Fibroblast of skin of left biceps (primary cell): ENCODE measurements at places on chromosomes 3 and 15.

DNA sequence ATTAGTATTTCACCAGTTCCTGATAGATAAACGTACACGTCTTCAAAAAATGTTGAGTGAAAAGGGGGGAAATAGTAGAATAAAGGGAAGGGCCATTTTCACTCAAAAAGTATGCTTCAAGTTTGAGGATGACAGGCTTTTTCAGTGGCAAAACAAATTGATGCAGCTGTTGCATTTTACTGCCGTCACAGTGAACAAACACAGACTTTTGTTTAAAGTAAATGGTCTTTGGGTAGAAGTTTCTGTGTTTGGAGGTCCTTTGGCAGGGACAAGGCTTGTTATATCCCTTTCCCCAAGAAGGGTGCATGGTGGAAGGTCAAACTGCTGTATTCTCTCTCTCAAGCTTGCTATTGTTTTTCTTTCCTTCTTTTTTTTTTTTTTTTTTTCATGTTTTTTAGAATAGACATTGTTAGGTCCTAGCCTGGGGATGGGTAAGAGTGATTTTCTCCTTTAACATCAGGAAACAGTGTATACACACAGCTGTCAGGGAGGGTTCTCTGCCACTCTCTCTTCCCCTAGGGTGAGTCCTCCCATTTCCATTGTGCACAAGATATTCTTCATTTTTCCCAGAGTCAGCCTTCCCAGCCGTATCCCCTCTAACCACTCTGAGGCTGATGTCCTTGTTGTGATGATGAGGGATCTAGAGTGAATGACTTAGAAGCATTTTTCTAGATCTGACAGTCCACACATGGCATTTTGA is 6.6 kb upstream of the SUCNR1 start:
- no peak for DNase-seq

DNA sequence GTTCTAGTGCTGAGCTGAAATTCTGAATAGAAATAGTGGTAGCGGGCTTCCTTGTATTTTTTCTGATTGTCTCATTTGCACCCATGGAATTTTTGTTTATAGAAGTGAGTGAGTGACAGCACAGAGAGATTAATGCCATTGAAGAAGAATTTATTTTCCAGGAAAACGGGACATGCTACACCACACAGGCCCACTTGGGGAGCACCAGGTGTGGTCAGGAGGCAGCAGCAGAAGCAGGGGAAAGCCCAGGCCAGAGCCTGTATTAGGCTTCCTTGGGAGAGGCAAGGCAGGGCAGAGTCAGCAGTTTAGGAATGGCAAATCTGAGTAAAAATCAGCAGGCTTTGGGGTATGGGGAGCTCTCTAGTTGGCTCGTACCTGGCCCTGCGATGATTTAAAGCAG is 88.4 kb upstream of the ATP11B start:
- DNase-seq = no peak

GRCh38 chr3:46628901-46629369 is 16.6 kb downstream of the FAM240A start:
- DNase-seq = no peak

DNA sequence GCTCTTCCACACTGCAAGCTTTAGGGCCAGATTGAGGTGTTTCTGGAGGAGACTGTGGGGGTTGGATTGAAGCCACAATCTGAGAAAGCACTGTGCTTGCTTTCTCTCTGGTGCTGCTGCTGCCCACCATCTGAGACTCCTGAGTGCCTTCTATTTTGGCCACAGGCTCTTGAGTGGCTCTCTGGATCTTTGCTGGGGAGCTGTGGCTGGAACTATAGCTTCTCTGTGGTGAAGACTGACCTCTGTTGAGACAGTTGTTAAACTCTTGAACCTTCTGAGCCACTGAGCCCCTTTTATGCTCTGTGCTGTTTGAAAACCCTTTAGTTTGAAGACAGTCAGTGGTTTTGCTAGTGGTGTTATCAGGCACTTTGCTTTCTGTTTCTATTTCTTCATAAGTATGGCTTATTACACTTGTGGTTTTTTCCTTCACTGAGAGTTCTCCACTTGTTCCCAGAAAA is 108.7 kb upstream of the TSPAN3 start:
- no peak for DNase-seq

- peak; percentile 93 for DNase-seq
Observed at GRCh38 chr15:74196175-74196574, 6.4 kb downstream of the STRA6 start.

GRCh38 chr15:82159922-82160321 is 102.6 kb downstream of the EFL1 start:
- DNase-seq = peak; percentile 99

- no peak for DNase-seq
Observed at GRCh38 chr3:13150624-13151023, 77.4 kb upstream of the IQSEC1 start.

DNA sequence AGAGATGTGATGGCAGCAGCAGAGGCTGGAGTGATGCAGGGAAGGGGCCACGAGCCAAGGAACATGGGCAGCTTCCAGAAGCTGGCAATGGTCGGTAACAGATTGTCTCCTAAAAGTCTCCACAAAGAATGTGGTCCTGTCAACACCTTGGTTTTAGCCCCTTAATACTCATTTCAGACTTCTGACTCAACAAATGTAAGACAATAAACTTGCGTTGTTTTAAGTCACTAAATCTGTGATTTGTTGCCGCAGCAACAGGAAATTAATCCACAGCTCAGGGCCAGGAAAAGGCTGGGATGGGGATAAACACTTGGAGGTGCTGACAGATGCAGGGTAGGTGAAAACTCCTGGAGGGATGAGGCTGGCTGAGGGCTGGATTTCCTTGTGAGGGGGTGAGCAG is 69.9 kb downstream of the OXNAD1 start:
- peak; percentile 91 for DNase-seq

- DNase-seq = no peak
Observed at GRCh38 chr3:42505128-42505848, 2.8 kb downstream of the VIPR1 start.

GRCh38 chr3:111917300-111917699 is 58.2 kb downstream of the PHLDB2 start:
- DNase-seq = no peak

DNA sequence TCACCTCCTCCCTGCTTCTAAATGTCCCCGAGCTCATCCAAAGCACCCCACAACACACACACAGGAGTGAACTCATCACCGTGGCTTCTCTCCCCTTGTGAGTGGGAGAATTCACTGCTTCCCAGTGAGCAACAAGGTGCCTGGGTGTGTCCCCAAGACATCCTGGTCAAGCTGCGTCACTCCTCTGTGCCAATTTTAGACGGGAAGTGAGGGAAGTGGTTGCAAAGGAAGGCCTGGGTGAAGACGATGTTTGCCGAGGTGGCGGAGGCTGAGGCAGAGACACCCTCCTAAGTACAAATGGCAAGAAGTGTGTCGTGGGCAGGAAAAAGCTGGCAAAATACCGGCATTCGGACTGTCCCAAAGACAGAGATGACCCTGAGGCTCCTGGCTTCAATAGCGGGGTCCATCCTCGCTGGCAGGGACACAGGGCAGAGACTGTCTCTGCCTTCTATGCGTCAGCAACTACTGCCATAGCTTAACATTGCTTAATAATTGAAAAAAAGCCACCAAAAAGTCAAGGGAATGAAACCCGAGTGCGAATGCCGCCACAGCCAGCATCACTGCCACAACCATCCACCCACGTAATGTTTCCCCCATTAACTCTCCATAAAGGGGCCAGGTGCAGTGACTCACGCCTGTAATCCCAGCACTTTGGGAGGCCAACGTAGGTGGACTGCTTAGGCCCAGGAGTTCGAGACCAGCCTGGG is 72.8 kb downstream of the VGLL4 start:
- DNase-seq = no peak

- DNase-seq = no peak
Observed at GRCh38 chr3:124935794-124936542, 1.4 kb upstream of the MUC13 start.

GRCh38 chr3:134464064-134464688 is 21.6 kb downstream of the ANAPC13 start:
- DNase-seq = peak; percentile 100

DNA sequence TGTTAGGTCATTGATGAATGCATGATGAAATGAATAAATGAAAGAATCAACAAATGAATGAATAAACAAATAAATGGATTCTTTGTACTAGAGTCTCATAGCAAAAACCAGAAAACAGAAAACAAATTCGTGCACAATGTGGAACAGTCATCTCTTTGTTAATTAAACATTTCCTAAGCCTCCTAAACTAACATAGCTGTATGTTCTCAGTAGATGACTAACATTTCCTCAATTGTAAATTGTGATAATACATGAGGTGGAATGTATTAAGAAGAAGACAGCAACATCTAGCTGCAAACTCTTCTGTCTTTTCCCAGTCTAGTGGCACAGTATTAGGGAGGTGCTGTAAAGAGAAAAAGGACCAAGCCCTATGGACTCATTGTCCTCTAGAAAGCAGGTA is 1021.0 kb downstream of the MCTP2 start:
- DNase-seq = no peak

DNA sequence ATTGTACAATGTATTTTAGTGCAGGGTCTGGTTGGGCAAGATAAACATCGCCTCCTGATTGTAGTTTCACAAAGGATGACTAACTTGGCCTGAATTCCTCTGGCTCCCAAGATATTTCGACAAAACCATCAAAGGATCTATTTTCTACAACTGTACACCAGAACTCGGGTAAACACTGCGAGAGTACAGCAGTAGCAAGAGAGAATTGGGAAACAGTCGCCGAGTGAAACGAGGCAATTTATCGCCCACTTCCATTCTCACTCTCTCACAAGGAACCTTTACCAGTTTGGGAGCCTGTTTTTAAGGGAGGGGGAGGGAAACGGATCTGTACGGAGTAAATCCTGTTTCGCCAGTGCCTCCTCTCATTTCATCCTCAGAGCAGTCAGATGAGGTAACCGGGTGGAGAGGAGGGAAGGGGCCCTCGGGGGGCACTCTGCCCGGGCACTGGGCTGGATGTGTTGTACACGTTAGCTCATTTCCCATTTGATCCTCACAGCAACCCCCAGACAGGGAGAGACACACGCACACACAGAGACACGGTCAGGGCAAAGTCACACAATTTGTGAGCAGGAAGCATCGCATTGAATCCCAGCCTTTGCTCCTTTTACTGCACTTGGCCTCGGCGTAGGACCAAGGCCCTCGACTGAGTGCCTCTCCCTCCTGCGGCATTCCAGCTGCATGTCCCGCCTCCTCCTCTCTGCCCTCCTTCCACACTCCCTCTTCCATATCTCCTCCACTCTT is 120.1 kb downstream of the LIPC start:
- peak; percentile 88 for DNase-seq

DNA sequence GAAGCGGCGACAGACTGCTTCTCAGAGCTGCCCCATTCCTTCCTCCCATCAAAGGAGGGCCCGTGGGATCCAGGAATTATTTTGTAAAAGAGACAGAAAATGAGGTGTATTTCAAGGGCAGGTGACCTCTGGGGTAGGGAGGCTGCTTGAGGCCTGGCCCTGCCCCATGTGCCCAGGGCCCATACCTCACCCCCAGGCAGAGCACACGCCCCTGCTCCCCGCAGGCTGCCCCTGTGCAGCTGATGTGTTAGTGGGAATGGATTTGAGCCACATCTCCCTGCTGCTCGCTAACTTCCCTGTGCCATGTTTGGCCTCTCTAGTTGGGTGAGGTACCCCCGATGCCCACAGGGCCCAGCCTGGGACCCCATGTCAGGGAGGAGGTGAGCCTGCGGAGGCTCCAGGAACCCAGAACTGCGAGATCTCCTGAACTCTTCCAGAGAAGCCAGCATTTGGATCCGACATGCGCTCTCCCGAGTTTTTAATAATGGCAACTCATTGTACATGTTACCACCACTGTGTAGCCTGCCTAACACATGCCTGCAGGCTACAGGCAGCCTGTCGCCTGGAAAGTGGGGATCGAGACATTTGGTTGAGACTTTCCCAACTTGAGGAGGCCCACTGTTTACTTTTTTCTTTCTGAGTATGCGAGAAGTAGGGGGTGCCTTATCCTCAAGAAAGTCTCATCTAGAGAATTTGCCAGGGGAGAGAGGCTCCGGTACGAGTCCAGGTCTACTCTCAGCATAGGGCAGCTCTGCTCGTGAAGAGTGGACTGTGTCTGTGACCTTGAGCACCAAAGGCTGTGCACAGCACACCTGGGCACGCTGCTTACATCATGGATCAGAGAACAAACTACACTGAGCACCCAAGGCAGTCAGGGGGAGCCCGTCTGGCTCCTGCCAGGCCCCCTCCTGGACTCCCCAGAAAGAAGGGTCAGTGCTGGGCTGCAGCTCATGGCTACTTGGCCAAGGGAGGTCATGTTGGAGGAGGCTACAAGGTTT is 36.1 kb downstream of the PCSK6 start:
- no peak for DNase-seq

DNA sequence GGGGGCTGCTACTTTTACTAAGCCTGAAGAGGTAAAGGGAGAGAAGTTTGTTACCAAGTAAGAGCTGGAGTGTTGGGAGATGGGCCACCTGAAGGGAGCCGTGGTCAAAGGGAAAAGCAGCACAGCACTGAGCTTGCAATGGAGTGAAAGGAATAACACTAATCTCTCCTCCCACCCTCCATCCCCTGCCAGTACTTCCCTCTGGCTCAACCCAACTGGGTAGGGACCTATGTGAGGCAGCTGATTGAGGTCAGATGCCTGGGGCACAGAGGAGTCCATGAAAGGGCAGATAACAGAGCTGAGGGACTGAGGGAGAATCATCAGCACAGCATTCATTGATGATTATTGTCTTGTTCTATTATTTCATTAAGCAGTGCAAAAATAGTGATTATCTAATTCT is 212.4 kb upstream of the TBC1D5 start:
- DNase-seq = no peak

- DNase-seq = no peak
Observed at GRCh38 chr3:145817870-145818483, 343.0 kb downstream of the PLOD2 start.

- DNase-seq = peak; percentile 42
Observed at GRCh38 chr3:64291956-64292355, 66.7 kb upstream of the PRICKLE2 start.
